ENCODE measurements at places on chromosomes 12 and 14.
A peak's percentile ranks its signal among the peaks of the same experiment; 100 is the strongest.

DNA sequence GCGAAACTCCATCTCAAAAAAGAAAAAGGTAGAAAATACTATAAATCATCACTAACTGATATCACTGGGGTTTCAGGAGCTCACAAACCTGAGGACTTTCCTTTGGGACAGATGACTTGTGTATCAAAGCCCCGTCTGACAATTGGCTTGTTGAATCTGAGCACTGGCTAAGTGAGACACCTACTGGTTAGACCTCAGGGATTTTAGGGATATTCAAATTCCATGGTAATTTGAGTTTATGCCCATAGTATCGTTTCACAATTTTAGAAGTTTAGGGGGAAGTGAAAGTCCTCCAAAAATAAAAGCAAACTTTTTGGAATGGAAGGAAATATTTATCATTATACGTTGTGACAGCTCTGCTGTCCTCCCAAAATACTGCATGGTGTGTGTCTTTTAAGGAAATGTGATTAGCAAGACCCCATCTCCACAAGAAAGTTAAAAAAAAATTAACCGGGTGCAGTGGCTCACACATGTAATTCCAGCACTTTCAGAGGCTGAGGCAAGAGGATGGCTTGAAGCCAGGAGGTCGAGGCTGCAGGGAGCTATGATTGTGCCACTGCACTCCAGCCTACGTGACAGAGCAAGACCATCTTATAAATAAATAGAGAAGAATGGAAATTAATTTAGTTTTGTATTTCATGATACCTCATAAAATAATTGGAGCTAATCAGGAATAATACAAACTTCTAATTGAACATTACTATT lies 49.2 kb downstream of the FBXL14 start:
- DNase-seq, result no peak

DNA sequence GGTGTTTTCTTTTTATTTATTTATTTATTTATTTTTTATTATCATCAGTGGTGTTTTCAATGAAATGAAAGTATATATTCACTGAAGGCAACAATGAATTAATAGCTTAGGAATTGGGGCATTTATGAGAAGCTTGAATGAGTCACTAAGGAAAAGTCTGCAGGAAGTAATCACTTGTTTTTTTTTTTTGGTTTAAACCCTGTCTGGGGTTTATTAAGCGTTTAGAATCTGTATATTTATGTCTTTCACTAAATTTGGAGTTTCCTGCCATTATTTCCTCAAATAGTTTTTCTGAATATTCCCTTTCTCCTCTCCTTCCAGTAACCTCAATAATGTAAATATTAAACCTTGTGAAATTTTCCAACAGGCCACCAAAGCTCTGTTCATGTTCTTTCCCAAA lies 85.5 kb downstream of the TESC start:
- no peak for DNase-seq

DNA sequence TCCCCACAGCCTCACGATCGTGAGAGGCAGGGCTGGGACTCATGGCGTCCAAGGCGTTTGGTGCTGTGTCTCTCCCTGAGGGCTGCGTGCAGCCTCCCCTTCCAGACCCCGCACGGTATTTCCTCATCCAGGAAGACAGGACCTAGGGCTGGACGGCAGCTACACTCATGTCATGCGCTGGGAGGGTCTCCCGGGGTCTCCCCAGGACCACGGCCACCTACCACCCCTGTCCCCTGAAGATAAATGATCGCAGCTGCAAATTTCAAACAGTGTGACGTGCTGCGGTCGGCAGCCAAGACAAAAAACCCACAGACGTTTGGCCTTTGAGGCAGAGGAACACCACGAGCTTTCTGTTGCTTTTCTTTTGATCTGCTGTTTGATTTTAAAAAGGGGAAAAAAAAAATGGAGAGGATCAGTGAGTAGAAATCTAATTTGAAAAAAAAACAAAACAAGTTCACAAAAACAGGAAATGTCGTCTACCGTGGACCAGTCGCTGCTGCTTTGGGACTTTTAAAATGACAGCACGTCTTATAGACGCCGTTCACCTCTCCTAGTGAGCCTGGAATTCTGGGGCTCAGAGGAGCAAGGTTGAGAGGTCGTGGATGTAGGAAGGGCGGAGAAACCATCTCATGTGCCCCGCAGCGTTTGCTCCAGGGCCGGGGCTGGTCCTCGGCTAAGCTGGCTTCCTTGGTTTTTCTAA lies 237.6 kb downstream of the SLC41A2 start:
- DNase-seq, result peak; percentile 46

- DNase-seq, result no peak
These were observed 10.8 kb downstream of the TSPAN9 start for GRCh38 chr12:3087758-3088650.

- DNase-seq, result no peak
These were observed 137.0 kb upstream of the MDM1 start for GRCh38 chr12:68469113-68469512.

GRCh38 chr12:53172352-53172751 lies 8.2 kb upstream of the ZNF740 start:
- DNase-seq, result no peak

DNA sequence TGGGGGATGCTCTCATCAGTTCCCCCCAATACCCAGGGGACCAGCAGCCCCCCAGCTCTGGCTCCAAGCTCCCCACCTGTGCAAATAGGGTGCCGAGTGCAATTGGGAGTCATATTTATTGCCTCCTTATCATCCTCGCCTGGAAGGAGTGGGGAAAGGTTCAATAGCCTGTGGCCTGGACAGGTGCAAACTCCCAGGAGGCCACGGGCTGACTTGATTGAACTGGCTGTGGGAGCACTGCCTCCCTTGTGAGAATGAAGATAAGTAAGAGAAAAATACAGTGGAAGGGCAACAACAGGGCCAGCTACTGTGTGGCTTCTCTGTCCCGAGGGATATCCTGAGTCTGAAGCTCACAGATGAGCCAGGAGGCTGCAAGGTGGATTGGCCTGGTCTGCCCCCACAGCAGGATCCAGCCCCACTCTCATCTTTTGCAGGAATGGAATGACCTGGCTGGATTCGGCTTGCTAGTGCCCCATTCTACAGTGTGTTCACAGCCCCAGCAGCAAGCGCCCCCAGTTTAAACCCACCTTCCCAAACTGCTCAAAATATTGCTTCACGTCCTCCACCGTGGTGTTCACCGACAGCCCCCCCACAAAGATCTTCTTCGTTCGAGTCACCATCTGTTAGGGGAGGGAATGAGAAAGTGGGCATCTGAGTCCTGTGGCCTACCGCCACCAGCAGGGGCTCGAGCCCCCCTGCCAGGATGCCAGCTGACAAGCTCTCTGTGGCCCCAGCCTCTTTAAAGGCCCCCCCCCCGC lies 6.3 kb downstream of the MSI1 start:
- no peak for DNase-seq

GRCh38 chr14:61183196-61183885 lies 97.8 kb downstream of the TMEM30B start:
- DNase-seq, result no peak

Data from activated T-cell treated with anti-CD3 and anti-CD28 coated beads for 48 hours (primary cell).